WERI-Rb-1 (cell line): ENCODE measurements at places on chromosomes 11 and 22.
A peak's percentile ranks its signal among the peaks of the same experiment; 100 is the strongest.

- DNase-seq: no peak
Measured at GRCh38 chr22:45579306-45579705, 76.6 kb downstream of the FBLN1 start.

DNA sequence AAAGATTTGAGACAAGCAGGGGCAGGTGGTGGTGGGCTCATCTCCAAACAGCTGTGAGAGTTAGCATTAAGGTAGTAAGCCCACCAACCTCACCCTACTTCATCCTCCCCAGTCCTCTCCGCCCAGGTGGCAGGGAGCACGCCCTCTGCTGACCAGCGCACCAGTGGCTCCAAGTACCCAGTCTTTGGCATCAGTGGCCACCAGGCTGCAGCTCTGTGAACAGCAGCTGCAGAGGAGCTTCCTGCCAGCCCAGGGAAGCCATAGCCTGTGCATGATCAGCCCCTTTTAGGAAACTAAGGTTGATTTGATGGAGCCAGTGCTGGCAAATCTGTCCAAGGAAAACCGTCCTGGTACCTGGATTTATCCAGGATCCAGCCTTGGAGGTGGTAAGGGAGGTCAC, 21.7 kb downstream of the CAVIN3 start:
- DNase-seq: peak; percentile 70

DNA sequence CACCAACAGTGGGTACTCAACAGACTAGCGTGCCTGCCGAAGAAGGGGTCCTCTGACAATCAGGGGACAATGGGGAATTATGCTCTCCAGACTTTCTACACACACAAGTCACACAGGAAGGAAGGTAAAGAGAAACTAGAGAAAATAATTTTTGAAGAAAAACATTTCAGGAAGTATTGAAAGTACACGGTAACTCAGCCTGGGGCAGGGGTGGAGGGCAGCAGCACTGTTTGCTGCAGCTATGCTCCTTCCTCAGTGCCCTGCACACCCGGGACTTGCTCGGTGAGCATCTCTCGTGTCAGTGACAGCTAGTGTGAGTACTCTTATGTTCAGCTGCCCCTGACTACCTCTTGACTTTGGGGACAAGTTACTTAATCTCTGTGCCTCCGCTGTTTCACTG, 18.0 kb upstream of the APOA1 start:
- DNase-seq: no peak

- no peak for DNase-seq
Measured at GRCh38 chr22:29788339-29789279, 21.4 kb downstream of the UQCR10 start.

GRCh38 chr11:94025690-94026394, 4.7 kb downstream of the HEPHL1 start:
- no peak for DNase-seq

DNA sequence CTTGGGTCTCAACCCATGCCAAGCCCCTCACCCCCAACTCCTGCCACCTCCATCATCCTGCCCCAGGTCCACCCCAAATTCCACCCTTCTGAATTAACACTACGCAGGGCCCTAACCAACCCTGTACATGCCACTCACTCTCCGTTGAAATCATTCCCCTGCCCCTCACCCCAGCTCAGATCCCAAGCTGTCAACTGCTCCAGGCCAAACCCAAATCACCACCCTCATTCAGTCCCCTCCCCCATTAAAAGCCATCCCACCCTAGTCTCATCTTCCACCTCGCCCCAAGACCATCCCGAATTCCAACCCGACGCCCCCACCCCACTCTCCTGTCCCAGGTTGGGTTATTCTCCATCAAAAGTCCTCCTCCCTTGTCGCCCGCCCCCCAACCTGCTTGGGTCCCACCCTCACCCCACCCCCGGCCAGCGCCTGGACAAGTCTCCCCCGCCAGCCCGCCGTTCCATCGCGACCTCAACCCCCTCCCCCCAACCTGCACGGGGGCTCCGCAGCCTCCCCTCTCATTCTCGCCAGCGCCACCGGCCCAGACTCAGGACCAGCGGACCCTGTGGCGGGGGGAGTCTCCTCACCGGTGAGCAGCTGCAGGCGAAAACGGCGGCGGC, 466 bp downstream of the FAM168A start:
- DNase-seq: no peak

GRCh38 chr11:18050848-18051247, 4.8 kb upstream of the TPH1 start:
- no peak for DNase-seq

DNA sequence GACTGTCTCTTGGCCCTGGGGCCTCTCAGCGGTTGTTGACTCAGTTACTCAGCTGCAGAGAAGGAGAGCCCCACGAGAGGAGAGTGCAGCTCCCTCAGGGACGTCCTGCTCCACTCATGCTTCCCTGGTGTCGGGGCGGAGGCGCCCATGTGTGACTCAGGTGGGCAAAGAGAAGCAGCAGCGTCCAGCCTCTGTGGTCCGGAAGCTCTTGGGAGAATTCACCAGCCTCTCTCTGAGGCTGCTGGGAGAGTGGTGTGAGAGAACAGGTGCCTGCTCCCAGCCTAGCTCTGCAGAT, 25.7 kb downstream of the GLB1L2 start:
- no peak for DNase-seq

DNA sequence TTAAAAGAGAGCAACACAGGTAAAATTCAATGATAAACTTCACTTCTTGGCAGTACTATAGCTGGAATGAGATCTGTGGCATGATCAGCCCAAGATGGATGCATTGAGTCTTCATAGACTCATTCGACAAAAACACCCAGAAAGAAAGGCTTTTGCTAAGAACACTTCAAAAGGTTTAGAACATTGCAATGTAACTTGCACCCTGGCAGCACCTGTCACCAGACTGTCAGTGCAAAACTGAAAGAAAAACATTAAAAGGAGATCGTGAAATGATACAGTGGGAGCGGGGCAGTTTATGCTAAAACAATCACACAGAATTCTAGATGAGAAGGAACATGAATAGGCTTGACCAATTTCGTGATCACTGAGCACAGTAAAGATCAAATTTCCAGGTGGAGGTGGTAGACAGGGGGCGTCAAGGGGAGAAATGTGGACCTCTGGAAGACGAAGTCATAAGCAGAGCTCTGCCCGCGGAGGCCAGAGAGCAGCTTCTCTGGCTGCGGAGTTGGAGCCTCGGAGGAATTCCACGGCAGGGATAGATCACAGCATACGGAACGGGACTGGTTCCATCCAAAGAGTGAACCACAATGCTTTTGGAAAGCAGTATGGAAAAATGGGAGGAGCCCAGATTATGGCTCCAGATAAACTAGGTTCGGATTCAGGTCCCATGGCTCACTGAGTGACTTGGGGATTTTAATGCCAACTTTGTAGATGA, 11.9 kb downstream of the VSIG10L2 start:
- DNase-seq: no peak

- DNase-seq: peak; percentile 4
Measured at GRCh38 chr11:2302896-2303626, 1.2 kb downstream of the TSPAN32 start.

DNA sequence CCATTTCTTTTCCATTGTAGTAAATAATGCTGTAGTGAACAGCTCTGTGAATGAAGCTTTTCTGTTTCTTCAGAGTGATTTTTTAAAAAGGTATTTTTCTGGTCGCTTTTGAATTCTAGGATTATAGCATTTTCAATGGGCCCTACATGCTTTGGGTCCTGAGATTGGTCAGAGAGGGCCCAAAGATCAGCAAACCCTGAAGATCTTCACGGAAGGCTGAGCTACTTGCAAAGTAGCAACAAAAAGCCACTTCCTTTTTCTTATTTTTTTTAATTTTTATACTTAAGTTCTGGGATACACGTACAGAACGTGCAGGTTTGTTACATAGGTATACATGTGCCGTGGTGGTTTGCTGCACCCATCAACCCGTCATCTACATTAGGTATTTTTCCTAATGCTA, 200.5 kb downstream of the FAT3 start:
- DNase-seq: no peak

DNA sequence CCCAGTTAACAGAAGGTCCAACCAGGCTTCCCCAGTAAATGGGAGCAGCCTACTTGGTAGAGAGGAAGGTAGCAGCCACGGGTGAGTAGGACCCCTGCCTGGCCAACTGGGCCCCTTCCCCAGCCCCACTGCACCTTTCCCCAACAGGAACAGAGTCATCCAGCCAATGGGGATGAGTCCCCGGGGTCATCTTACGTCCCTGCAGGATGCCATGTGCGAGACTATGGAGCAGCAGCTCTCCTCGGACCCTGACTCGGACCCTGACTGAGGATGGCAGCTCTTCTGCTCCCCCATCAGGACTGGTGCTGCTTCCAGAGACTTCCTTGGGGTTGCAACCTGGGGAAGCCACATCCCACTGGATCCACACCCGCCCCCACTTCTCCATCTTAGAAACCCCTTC, 6.6 kb downstream of the RIC8A start:
- DNase-seq: no peak

- DNase-seq: no peak
Measured at GRCh38 chr11:58640386-58641023, 18.0 kb downstream of the CNTF start.

- no peak for DNase-seq
Measured at GRCh38 chr11:95688501-95689222, 100.9 kb downstream of the FAM76B start.

DNA sequence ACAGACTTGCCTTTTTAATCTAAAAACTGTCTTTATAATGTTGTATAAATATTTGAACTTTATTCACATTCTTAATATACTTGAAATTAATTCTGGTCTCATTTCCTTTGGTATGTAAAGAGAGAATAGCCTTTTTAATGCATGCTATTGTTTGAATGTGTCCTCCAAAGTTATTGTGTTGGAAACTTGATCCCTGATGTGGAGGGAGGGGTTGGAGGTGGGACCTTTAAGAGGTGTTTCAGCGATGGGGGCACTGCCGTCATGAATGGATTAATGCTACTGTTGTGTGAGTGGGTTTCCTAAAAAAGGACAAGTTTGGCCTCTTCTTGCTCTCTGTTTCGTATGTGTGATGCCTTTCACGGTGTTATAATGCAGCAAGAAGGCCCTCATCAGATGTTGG, 131.7 kb downstream of the DDX10 start:
- DNase-seq: no peak

DNA sequence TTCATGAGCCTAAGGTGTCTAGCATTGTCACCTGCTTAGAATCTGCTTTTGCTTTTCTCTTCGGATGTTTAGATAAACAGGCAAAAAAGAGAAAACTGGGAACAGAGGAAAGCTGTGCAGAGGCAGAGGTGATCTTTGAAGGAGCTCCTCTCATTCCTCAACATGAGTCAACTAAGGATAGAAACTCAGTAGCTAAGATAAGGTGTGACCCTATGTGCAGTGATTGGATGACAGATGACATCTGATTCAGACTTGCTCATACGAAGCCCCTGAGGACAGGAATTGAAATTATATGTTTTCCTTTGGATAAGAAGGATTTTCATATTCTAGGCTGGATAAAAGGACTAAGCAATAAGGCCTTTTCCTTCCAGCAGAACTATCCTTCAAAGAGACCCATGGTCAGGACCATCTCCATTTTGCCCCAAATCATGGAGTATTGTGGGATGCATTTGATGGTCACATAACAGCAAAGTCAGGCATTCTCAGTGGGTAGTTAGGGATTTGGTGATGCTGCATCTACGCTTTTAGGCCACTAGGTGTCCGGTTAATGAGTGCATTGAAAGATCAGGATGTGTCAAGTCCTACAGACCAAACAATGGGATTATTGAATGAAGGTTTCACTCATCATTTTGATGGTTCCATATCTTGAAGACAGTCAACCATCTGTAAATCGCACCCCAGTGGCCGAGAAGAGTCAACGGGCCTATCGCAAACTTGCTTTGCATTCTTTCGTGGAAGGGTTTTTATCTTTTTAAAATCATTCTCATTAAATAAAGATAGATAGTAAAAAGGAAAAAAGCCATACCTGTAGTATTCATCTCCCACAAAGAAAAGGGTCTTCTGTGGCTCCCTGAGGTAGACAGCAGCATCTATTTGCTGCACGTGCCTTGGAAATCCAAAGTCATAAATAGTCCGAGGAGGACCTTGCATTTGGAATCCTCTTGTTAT, 32.2 kb downstream of the MMP20 start:
- no peak for DNase-seq

DNA sequence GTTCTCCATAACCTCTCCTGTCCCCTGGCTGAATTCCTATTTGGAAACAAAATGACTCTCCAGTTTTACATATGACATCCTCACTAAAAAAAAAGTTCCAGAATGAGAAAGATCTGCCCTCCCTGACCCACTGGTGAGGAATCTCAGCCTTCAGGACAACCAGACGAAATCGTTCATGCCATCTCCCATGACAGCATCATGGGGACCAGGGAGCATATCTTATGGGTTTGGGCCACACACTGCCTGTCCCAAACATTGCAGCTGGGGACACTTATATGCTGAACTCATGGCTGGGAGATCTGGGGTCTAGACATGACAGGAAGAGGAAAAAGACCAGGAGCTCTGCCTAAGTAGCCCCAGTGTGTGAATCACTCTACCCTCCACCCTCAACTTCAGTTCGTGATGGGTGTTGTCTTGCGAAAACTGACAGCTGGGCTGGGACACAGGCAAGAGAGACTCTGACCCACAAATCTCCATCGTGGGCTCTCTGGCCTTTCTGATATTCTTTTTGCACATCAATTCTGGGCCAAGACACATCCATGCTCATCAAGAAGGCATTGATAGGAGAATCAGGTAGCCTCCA, 102.0 kb downstream of the ZNF280B start:
- DNase-seq: no peak

DNA sequence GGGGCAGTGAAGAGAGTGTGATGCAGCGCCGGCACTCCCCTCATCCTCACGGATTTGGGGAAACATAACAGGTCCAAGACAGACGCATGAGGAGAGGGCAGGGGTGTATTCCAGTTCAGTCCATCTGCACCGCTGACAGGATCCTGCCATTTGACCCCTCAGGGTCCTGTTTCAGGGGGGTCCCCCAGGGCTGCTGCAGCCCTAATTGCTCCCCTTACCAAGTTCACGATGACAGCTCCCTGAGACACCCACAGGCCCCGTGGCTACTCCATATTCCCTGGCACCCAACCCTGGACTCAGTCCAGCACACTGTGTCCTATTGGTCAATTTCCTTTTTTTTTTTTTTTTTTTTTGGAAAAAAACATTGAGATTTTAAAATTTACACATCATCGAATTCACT, 41.5 kb downstream of the SHANK2 start:
- no peak for DNase-seq

DNA sequence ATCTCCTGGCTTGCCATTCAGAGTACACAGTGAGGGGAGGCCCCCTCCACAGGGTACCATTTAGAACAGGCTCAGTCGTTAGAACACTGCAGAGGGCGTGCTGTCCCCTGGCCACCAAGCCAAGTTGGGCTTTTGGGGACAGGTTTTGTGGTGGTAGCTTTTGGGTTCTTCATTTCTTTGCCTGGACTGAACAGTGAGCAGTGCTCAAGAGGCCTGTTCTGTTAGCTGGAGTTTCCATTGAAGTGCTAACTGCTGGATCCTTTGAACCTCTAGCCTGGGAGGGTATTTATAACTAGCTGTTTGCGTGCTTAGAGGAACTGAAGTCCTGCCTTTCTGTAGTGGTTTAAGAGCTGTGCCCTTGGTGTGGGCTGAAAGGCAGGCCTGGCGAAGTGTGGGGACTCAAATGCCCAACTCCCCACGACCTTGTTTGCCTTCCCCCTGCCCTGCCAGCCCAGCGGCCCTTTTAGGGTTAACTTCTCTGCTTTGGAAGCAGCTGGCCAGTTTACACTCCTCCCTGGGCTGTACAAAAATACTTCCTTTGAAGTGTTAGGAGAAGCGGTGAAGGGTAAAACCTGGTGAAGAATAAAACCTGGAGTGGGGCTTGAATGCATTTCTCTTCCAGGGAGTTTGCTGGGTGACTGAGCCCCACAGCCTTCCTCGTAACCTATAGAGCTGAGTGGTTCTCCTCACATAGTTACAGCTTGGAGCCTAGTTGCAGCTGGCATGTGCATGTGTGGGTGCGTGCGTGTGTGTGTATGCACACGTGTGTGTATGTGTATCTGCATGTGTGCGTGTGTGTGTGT, 34.6 kb downstream of the ZNRF3 start:
- DNase-seq: peak; percentile 31

- DNase-seq: no peak
Measured at GRCh38 chr22:37440875-37441274, 13.6 kb upstream of the ELFN2 start.
